Activated CD4-positive, alpha-beta T cell treated with anti-CD3 and anti-CD28 coated beads, Interleukin-2, Interleukin-4, amounts not matched to agents 100 ng/mL and 50 ng/mL, durations not matched to agents 16 hours and 8 hours (primary cell): ENCODE measurements at places on chromosomes 3 and 15.

GRCh38 chr15:62474771-62475124, 309.7 kb upstream of the C2CD4B start:
- no peak for DNase-seq

DNA sequence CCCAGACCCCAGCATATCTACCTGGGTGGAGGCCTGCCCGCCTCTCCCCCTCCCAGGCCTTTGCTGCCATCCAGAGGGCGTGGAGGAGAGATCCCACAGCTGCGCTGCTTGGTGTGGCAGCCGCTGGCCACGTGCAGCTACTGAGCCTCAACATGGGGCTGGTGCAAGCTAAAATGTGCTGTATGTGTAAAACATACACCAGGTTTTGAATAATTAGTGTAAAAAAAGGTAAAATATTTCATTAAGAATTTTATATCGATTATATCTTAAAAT, 95.8 kb downstream of the SEC22A start:
- DNase-seq, result no peak

GRCh38 chr3:25508901-25509300, 80.8 kb downstream of the RARB start:
- no peak for DNase-seq

- no peak for DNase-seq
Observed at GRCh38 chr3:9193633-9194195, 55.7 kb downstream of the SRGAP3 start.

DNA sequence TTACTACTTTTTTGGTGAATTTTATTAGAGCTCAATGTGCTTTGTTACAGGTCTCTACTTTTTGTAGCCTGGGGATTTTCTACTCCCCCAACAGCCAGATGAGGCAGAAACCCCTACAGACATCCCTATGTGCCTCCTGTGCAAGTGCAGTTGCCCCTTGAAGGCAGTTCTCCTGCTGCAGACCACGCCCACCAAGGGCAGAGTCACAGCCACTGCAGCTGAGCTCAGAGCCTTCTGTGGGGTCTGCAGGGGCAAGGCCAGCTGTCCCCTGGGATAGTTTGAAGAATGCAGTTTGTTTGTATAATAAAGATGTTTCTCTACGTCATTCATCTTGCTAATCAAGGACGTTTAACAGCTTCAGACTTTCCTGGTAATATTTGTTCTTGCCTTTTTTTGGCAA, 76.8 kb downstream of the NPAP1 start:
- DNase-seq, result no peak

GRCh38 chr3:32202496-32202895, 36.0 kb upstream of the CMTM8 start:
- DNase-seq, result no peak

DNA sequence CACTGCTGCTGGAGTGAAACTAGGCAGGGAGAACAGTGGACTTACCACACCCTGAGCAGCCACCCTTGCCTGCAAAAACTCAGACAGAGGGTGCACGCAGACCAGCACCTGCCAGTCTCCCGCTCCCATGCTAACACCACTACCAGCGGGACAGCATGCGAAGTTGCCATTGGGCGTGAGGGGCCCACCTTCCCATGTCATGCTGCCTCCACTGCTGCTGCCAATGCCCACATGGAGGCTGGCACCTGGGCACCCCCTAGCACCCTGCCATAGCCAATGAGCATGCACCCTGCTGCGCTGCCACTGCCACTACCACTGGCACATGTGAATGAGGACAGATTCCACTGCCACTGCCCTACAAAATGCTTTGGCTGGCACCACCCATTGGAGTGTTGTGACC, 19.7 kb upstream of the MINAR1 start:
- no peak for DNase-seq

DNA sequence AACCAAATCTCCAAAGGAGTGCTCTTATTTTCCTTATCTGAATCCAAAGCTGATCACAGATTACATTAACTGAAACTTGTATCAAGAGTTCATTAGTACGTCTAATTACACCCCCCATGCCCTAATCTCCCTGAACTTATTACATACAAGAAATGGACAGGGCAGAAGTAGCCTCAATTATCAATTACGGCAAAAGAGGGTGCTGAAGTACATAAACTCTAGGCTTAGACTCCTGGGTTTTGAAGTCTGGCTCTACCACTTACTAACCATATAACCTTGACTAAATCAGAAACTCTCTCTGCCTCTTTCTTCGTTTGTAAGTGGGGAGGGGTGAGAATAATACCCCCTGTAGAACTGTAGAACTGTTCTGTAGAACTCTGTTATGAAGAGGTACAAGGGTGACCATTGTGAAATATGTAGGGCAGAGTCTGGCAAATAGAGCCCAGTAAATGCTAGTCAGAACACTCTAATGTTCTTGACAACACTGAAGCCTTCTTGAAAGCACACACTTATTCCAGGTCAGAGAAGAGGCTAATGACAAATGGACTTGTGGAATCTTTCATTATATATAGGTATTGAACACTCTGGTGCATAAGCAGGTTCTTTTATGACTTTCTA, 19.6 kb upstream of the OR5K4 start:
- DNase-seq, result no peak

DNA sequence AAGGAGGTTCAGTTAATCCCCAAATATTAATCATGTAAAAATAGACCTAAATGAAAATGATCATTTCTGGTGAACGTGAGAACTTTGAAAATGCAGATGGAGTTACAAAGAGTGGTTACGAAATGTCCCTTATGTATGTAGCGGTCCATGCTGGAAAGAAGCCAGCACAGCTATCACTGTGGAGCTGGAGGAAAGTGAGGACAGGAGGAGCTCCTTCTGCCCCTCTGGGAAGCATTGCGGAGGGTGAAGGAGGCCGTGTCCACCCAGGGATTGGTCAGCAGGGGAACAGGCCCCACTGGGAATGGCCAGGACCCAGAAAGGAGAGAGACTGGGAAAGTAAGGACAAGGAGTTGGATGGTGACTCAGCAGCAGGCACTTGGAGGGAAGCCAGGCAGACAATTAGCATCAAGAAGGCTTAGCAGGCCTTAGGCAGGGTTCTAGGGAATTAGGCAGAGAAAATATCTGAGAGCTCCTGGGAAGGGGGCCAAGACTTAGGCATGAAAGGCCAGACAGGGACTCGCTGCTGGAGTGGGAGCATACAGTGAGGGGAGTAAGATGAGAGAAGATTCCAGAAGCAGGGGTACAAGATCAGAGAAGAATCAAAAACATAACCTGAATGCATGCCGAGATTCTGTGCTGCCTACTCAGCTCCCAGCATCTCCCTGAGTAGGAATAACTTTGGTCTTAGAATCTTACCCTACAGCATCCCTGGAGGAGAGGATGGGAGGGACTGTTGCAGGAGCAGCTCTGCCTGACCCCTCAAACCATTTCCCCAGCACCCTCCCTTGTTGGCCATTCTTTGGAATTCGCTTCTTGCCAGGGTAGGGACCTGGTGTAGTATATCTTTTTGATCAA, 171.0 kb upstream of the UMPS start:
- DNase-seq, result no peak

- DNase-seq, result no peak
Observed at GRCh38 chr15:60720086-60720485, 241.1 kb upstream of the ICE2 start.

- no peak for DNase-seq
Observed at GRCh38 chr3:4745235-4745610, 234.0 kb upstream of the BHLHE40 start.
